ENCODE measurements at places on chromosomes 7 and 10. TPM values are rescaled to one million over a fixed set of nuclear protein-coding genes. Genes with fewer than 3 reads are reported as not detected.

Gene CLDN3
- total RNA-seq = 0.09 TPM

Gene MKI67
- 8.1 TPM for total RNA-seq

Gene ABCB1
- total RNA-seq = 3.0 TPM

Gene RBM20
- 0.27 TPM for total RNA-seq

Gene SLC4A2
- total RNA-seq = 76.8 TPM

Gene CDNF
- total RNA-seq = 0.47 TPM

Gene CASP2
- 15.5 TPM for total RNA-seq

Gene STOX1
- total RNA-seq = 0.09 TPM

Gene ASB10
- not detected for total RNA-seq
